ENCODE measurements at places on chromosomes 3 and 15.

DNA sequence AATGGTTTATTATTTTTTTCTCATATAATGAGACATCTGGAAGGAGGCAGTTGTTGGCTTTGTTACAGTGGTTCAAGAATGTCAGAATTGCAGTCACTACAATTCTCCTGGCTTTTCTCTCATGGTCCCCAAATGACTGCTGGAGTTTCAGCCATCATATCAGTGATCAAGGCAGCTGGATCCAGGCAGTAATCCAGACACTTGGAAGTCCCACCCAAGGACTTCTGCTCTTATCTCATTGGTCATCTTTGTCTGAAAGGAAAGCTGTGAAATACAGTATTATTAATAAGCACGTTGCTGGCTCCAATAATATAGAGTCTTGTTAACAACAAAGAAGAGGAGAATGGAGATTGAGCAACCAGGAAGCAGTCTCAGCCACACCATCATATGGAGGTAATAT lies 22.9 kb upstream of the MED12L start:
- DNase-seq = no peak

DNA sequence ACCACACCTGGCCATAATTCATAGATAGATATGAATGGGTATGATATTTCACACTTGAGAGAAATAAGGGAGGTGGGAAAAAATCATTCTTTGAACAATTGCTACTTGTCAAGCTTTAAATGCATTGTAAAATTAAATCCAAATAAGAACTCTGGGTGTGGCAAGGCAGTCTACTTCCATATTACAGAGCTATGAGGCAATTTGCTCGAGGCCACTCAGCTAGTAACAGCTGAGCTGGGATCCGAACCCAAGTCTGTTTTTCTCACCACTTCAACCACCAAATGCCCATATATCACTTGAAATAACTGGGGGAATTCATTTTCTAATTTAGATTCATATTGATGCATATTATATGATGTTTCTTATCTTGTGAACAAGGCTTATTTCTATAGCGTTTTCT lies 482.2 kb upstream of the ADAMTS9 start:
- no peak for DNase-seq

DNA sequence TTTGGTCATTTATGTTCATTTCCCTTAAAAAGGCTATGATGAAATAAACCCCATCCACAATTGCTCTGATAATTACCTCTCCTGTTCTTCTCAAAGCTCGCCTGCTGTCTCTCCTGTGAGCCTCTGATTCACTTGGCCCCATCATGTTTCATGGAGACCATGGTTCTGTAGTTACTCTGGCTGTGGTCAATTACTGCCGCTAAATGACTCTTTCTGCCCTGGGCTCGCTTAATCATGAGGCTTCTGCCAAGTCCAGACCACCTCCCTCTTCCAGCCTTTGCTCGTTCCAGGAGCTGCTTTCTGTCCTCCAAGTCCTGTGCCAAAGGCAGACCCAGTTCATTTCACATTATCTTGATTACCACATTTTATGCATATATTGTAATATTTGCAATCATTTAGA lies 91.9 kb downstream of the THSD4 start:
- DNase-seq = no peak

DNA sequence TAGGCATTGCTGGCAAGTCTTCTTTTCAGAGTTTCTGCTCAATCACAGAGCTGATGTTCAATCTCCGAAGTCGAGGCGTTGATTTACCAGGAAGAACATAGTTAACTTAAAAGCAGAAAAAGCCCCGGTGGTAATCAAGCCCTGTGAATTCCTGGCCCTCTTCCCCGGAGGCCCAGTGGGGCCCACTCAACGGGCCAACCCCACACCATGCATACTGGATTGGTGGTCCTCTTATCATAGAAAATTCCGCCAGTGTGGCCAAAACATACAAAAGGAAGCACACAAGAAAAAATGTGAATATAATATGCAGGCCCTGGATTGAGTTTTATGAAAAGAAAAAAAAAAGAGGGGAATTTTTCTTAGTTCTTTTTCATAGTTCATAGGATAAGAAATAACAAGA lies 873.0 kb upstream of the NR2F2 start:
- no peak for DNase-seq

DNA sequence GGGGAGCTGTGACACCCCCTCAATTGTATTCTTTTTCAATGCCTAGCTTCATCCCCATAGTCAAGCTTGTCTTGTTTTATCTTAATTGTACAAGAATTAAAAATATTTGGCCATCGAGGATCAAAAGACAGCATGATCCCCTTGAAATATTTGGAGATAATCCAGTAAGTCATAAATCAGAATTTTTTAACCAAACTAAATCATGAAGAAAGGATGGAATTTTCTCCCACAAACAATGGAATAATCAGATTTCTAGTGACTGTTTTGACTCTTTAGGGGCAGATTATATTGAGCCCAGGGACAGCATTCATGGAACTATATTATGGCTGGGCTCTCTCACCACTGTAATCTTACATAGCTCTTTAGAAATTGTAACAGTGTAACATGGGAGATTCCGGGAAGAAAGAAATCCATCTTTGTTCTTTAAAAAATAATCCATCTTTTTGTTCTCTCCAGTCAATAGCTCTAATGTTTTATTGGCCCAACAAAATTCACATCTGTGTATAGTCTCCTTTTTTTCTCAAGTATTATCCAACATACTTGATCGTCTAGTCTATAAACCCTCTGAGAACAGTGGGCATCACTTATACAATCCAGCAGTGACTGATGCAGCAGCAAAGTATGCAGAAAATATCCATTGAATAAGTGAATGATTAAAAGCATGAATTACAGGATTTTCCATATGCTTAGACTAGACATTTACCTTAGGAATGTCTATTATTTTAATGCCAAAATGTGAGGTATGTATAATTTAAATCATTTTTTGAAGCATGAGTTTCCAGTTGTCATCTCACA lies 277.0 kb upstream of the PLSCR5 start:
- DNase-seq = no peak

DNA sequence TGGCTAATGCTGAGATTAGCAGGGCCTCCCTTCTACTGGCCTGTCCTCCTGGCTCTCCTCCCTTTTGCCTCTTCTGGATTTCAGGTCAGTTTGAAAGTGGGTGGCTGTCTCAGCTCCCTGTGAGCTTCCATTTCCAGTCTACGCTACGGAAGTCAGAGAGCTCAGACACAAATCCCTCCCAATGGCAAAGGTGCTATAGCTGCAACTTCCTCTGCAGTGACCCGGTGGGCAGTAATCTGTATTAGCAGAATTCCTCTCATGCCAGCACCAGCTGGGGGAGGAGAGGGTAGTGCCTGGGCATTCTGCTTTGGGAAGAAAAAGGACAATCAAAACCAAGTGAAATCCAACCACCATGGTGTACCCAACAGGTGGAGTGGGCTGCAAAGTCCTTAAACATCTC lies 171.4 kb downstream of the STT3B start:
- no peak for DNase-seq

DNA sequence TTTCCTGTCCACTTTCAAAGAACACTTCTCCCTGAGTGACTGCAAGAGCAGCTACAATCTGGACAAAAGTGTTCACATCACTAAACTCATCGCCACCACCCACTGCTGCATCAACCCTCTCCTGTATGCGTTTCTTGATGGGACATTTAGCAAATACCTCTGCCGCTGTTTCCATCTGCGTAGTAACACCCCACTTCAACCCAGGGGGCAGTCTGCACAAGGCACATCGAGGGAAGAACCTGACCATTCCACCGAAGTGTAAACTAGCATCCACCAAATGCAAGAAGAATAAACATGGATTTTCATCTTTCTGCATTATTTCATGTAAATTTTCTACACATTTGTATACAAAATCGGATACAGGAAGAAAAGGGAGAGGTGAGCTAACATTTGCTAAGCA lies 1.8 kb downstream of the CCRL2 start:
- no peak for DNase-seq

DNA sequence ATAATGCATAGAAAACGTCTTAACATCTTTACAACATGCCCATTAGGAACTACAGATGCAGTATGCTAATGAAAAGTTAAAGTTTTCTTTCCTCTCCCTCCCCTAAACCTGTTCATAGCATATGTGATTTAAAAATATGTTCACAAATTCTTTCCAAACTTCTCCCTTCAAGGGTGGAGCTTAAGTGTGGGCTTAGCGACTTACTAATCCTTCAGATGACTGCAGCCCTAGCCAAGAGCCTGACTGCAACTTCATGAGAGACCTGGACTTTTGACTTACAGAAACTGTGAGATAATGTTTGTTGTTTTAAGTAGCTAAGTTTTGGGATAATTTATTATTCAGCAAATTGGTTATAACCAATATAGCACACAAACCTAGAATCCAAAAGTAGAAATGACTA lies 22.0 kb upstream of the ANXA2 start:
- no peak for DNase-seq

- DNase-seq = no peak
Measured at GRCh38 chr3:44666346-44666745, 17.8 kb downstream of the ZNF35 start.

DNA sequence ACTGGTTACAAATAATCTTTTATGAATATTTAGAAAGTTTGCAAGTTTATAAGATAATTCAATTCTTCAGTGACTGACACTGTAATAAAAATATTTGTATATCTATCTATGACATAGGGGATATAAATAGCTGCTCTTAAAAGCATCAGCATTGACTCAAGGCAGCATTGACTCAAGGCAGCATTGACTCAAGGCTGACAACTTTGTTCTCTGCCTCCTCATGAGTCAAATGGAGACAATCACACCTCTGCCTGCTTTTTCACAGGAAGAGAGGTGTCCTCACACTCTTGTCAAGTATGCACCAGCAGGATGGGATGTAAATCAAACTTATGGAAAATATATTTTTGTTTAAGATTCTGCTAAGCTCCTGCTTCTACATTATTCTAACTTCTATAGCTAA lies 1173.1 kb downstream of the NSUN3 start:
- no peak for DNase-seq

DNA sequence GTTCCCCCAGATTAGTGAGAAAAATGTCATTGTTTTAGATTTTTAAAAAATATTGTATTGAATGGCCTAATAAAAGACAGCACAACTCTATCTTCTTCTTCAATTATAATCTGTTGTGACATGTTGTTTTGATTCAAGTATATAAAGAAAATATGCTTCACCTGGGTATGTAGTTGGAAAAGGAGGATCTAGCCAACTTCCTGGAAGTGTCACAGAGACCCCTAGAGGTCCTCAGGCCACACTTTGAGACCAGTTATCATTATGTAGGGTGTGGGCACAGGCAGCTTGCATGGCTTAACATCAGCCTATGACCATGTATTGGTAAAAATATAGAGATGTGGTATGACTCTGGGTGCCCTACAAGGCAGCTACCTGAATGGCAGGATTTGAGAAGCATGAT lies 14.7 kb upstream of the RYR3 start:
- DNase-seq = no peak

GRCh38 chr3:151774235-151774634 lies 39.7 kb upstream of the AADAC start:
- DNase-seq = no peak

GRCh38 chr3:23760325-23760724 lies 45.4 kb upstream of the UBE2E1 start:
- DNase-seq = no peak

DNA sequence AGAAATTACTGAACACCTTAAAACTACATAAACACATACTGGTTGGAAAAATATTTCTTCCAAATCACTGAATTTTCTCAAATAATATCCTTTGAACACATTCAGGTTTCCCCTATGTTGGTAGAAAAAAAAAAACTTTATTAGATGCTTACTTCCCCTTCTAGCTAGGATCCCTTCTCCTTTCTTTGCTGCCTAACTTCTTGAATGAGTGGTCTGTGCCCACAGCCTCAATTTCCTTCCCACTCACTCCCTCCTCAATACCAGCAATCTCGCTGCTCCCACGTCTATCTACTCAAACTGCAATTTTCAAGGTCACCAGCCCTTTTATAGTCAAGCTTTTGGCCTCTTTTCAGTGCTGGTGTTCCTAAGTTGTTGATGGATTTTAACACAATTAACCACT lies 8.3 kb downstream of the CD200R1 start:
- no peak for DNase-seq

GRCh38 chr3:47008234-47008796 lies 28.8 kb downstream of the NBEAL2 start:
- DNase-seq = no peak

GRCh38 chr3:29494305-29495036 lies 213.6 kb downstream of the RBMS3 start:
- DNase-seq = peak; percentile 54

DNA sequence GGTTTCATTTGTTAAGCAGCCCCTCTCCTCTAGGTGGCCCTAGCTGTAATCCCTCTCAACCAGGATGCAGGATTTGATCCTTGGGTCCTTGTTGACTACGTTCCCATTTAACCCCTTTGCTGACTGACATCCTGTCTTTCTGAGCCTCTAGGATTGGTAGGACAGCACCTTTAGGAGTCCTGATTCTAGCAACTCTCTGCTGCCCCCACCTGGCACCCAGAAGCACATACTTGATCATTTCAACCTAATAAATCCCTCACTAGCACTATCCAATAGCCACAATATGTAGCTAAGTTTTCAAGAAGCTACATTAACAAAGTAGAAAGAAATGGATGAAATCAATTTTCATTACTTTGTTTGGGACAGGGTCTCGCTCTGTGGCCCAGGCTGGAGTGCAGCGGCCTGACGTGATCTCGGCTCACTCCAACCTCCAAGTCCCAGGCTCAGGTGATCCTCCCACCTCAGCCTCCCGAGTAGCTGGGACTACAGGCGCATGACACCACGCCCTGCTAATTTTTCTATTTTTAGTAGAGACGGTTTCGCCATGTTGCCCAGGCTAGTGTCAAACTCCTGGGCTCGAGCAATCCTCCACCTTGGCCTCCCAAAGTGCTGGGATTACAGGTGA lies 28.3 kb downstream of the RSL24D1 start:
- peak; percentile 4 for DNase-seq

- peak; percentile 81 for DNase-seq
Measured at GRCh38 chr15:69304182-69304545, 5.5 kb downstream of the PAQR5 start.

- no peak for DNase-seq
Measured at GRCh38 chr15:63365273-63365680, 16.4 kb downstream of the CA12 start.

DNA sequence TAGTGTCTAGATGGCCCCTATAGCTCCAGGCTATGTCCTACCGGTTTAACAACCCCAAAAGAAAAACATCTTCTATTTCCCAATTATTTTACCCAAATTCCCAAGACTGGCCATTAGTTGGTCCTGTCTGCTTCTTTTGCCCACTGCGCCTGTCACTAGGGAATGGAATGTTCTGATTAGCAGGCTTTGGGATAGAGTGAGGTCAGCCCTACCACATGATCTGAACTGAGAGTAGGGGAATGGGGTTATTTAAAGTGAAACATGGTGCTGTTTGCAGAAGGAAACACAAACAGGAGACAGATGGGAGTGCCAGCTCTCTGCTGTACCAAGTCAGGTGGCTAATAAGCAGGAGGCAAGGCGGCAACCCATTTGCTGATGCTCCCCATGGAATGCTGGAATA lies 635.6 kb upstream of the CFAP20DC start:
- no peak for DNase-seq

- DNase-seq = no peak
Measured at GRCh38 chr3:141330235-141330634, 38.1 kb upstream of the ZBTB38 start.

- DNase-seq = peak; percentile 37
Measured at GRCh38 chr15:41772720-41773331, 1.5 kb upstream of the MAPKBP1 start.

All from GM04503 (cell line).